Uterine smooth muscle cell (primary cell): ENCODE measurements at places on chromosomes 1 and 21. TPM values are rescaled to one million over a fixed set of nuclear protein-coding genes. Genes with fewer than 3 reads are reported as not detected.

GJB5 gene
- not detected in 2 replicates for total RNA-seq

LCE2B gene
- total RNA-seq: not detected in 2 replicates

CACNA1S gene
- total RNA-seq: not detected in 2 replicates

GUCA2A gene
- not detected in 2 replicates for total RNA-seq

TIAM1 gene
- total RNA-seq: 0.37 and 0.89 TPM in 2 replicates

UBASH3A gene
- total RNA-seq: not detected in 2 replicates

NR1I3 gene
- total RNA-seq: not detected in 2 replicates

IFNLR1 gene
- total RNA-seq: not detected in 2 replicates

CSMD2 gene
- 5.8 and 10.1 TPM in 2 replicates for total RNA-seq

PSMG1 gene
- total RNA-seq: 65.5 and 84.3 TPM in 2 replicates

POU3F1 gene
- total RNA-seq: not detected in 2 replicates

TRAPPC3 gene
- 84.1 and 100 TPM in 2 replicates for total RNA-seq

GREM2 gene
- 1.00 and 1.9 TPM in 2 replicates for total RNA-seq

ODF2L gene
- 27.2 and 31.0 TPM in 2 replicates for total RNA-seq

KCNT2 gene
- 1.8 and 6.0 TPM in 2 replicates for total RNA-seq

PROX1 gene
- total RNA-seq: under 0.01 and 0.12 TPM in 2 replicates

AKT3 gene
- 46.9 and 66.9 TPM in 2 replicates for total RNA-seq

MPL gene
- total RNA-seq: not detected in 2 replicates

RAB3B gene
- 24.7 and 43.3 TPM in 2 replicates for total RNA-seq

SPSB1 gene
- 23.1 and 26.8 TPM in 2 replicates for total RNA-seq

OXCT2 gene
- 2.2 and 4.5 TPM in 2 replicates for total RNA-seq

PRRX1 gene
- 154 and 219 TPM in 2 replicates for total RNA-seq

EPB41 gene
- 15.9 and 35.4 TPM in 2 replicates for total RNA-seq

CDA gene
- 1.2 and 4.0 TPM in 2 replicates for total RNA-seq

MCOLN3 gene
- 3.8 and 6.5 TPM in 2 replicates for total RNA-seq

CDK18 gene
- total RNA-seq: 0.11 and 0.62 TPM in 2 replicates

GSTM1 gene
- 0.37 and 15.3 TPM in 2 replicates for total RNA-seq

SPATC1L gene
- total RNA-seq: 1.00 and 7.6 TPM in 2 replicates

HMCN1 gene
- total RNA-seq: 13.2 and 30.5 TPM in 2 replicates

DAP3 gene
- 53.9 and 54.5 TPM in 2 replicates for total RNA-seq

COL11A1 gene
- 121 and 214 TPM in 2 replicates for total RNA-seq
